ENCODE measurements at places on chromosomes 12 and 14.

- DNase-seq: no peak
These were observed 1.6 kb upstream of the CELA1 start for GRCh38 chr12:51348116-51348515.

DNA sequence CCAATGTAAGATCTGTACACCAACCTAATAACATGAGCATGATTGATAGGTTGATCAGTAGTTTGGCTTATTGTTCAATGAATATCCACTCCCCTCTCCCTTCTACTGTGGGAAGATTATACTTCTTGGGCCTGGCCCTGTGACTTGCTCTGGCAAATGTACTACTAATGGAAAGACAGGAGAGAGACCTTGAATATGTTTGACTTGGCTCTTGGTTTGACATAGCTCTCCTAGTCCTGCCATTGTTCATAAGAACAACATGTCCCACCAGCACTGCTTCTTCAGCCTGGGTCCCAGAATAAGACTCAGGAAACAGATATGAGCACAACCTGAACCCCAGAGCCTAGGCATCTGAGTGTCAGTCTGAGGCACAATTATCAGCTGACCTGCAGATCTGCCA lies 112.8 kb upstream of the RESF1 start:
- DNase-seq: no peak

- peak; percentile 3 for DNase-seq
These were observed 8.6 kb downstream of the PDE3A start for GRCh38 chr12:20376984-20377383.

DNA sequence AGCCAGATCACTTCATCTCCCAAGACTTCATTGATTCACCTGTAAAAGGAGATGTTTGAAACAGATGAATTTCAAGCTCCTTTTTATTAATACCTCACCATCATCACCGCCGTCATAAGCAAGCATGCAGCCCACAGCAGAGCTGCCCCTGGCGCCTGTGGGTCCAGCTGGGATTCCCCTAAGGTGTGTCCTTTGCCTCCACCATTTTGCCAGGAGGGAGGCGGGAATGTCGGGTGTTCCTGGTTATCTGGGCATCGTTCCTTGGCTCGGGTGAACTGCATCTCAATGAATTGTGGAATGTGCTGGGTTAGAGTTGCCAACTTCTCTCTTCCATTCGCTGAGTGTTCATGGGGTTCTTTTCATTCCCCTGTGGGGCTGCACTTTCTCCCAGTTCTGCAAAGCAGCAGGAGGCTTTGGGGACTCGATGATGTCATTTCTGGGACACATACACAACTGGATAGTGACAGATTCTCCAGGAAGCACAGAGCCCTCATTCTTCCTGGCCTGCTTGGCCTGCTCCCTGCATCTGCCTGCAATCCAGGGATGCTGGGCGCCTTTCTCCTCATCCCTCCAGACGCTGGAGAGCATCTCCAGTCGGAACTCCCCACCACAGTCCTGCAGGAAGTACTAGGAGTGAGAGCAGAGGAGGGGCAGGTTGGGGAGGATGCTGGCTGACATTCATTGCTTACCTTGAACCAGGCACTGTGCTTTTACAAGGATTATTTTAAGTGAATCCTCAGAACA lies 10.1 kb downstream of the CCND2 start:
- no peak for DNase-seq

- DNase-seq: no peak
These were observed 1180.6 kb downstream of the VRK1 start for GRCh38 chr14:97977651-97978261.

- DNase-seq: no peak
These were observed 300.5 kb downstream of the CACNA1C start for GRCh38 chr12:2353281-2353680.

DNA sequence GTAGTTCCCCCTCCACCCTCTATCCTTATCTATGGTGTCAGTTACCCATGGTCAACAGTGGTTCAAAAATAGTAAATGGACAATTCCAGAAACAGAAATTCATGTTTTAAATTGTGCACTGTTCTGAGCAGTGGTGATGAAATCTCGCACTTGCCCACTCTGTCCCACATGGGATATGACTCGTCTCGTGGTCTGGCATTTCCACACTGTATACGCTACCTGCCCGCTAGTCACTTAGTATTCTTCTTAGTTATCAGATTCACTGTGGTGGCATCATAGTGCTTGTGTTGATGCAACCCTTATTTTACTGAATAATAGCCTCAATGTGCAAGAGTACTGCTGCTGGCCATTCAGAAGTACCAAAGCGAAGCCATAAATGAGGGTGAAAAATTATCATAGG lies 507.0 kb downstream of the SNAPC1 start:
- DNase-seq: no peak

- peak; percentile 42 for DNase-seq
These were observed 24.9 kb downstream of the SLC6A12 start for GRCh38 chr12:188910-189621.

DNA sequence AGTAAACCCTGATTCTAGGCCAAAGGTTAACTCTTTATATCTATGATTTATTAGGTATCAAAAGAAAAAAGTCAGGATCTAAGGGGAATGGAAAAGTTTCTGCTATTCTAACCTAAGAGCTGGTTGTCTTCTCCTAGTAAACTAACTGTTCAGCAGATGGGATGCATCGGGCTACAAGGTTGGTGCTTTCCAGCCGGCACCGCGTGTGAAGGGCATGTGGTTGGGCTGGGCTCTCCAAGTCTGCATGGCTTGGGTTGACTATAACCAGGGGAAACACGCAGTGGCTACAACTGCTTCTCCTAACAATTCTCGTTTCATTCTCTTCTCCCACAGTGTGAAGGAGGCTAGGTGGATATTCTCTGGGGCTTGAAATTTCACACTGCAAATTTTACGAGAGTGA lies 354.5 kb downstream of the APAF1 start:
- no peak for DNase-seq

DNA sequence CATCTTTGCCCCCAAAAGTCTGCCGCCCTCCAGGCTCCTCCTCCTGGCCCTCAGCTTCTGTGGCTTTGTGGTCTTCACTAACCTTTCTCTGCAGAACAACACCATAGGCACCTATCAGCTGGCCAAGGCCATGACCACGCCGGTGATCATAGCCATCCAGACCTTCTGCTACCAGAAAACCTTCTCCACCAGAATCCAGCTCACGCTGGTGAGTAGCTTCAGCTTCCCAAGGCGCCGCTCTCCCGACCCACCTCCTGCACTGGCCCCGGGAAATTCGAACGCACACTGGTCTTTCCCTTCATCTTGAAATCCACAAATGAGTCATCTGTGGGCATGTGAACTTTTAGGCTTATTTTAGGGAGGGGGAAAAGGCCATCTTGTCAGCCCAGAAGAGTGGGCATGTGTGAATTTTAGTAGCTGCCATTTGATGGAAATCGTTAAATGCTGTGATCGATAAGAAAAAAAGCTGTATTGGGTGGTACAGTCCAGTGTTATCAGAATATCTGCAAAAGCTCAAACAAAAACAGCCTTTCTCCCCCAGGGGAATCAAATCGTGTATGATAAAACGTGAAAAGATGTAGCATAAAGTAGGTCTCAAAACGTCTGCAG lies 700 bp downstream of the SLC35E3 start:
- no peak for DNase-seq

GRCh38 chr12:47458279-47458678 lies 247.6 kb downstream of the RPAP3 start:
- DNase-seq: peak; percentile 61

DNA sequence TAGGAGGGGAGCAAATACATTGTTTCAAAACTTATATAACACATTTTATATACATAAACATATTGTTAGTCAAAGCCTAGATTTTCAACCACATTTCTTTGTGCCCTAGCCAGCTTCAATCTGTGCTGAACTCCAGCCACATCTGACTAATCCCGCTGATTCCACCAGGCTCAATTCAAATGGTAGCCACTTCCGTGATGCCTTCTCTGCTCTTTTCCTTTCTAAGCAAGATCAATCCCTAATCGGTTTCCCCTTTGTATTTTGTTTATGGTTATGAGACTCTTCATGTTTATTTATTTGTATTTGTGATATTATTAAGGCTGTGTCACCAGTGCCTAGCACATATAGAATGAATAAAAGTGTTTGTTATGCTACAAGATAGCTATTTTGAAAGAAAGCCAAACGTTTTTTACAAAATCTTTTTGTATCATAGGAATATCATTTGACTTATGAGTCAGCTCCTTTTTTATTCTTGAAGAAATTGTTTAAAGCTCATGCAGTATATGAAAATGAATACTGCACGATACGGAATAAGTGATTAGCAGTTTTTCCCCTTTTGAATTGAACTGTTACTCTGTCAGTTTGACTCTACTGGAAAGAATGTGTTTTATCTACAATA lies 110.2 kb downstream of the PLEKHA5 start:
- no peak for DNase-seq

GRCh38 chr12:119864591-119864990 lies 12.5 kb downstream of the CIT start:
- no peak for DNase-seq

DNA sequence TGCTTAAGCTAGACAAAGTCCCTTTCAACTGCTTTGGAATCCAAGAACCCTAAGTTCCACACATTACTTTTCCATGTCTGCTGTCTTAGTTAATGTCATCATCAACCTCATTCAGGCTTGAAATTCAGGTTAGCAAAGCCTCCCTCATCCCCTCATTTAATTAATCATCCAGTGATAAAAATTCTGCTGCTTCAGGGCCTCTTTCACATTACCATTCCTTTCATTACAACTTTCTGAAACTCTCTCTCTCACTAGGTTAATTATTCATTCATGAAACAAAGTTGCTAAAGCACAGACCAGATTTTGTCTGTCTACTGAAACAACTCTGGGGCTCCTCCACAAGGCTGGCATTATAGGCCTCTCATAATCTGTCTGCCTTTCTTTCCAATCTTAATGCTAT lies 9.4 kb upstream of the VTI1B start:
- DNase-seq: peak; percentile 33

DNA sequence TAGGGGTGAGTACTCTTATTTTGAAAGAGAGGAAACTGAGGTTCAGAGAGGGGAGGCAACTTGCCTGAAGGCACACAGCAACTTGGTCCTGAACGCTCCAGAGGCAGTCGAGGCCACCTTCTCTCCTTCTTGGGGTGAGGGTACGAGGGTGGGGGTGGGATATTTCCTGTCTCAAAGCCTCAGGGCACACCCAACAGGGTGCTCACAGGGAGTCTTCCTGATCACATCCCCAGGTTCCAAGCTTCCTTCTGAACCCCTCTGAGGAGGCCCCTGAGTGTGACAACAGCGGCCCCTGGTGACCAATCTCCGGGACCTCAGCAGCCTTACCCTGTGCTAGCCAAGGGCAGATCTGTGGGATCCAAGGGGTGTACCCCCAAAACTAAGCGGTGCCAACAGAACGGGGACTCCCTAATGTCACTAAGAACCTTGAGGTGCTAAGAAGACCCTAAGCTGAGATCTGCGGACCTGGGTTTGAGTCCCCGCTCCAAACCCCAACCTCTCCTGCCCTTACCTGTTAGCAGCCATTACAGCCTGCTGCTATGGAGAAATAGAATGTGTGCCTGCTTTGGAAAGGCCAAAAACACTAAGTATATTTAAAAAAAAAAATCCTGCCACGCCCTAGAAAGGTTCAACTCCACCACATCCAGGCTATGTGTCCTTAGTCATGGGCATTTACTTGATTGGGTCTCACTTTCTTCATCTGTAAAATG lies 57.9 kb downstream of the TRPV4 start:
- DNase-seq: peak; percentile 25

- DNase-seq: no peak
These were observed 548.6 kb downstream of the SLC16A7 start for GRCh38 chr12:60144395-60144794.

All from Caki2 (cell line).